ENCODE measurements at places on chromosomes 7 and 10.

DNA sequence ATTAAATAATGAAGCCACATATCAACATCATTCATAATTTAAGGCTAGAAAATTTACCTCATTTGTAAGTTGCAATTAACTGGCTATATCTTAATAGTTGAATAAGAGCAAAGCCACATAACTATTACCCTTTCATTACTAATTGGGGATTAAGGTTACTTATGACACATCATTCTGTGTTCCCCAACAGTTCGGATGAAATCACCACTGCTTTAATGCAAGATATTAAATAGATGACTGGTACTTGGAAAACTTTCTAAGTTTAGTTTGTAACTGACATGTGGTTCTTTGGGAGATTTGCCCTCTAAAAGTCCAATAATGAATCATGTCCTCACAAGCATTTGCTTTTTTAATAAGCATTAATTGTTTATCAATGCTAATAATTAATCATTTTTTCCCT, 109.1 kb downstream of the MTERF1 start:
- DNase-seq, result no peak

DNA sequence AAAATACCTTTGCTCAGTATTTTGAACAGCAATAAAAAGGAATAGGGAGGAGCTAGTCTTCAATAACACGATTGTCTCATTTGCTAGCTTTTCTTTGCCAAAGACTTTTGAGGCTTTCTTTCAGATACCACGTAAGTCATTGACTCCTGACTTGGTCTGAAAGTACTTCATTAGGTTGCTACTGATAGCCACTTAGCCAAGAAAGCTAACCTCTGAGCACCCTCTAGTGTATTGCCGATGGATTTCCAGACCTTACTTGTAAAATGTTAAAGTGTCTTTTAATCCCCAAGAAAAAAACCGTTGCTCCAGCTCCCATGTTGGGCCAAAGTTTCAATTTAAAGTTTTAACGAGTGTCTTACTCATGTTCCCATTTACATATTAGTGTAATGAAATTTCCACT, 63.4 kb upstream of the STRIP2 start:
- DNase-seq, result no peak

DNA sequence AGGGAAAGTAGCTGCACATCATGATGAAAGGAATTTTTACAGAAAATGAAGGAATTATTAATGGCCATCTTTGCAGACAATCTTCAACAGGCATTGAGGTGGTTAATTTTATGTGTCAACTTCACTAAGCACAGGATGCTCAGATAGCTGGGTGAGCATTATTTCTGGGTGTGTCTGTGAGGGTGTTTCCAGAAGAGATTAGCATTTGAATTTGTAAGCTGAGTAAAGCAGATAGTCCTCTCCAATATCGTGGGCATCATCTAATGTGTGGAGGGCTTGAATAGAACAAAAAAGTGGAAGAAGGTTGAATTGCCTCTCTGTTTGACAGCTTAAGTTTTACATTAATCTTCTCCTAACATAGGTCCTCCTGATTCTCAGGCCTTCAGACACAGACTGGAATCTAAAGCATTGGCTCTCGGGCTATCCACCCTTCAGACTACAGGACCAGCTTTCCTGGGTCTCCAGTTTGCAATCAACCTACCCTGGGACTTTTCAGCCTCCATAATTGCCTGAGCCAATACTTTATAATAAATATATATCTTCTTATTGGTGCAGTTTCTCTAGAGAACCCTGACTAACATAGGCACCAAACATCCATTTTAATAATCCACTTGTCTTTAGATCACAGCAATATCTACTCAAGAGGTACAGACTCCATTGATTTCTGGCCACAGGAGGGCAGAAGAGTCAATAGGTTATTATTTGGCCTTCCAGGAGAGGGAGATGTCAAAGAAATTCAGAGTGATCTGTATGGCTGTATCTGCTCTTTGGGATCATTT, 10.5 kb upstream of the CRPPA start:
- DNase-seq, result peak; percentile 20

DNA sequence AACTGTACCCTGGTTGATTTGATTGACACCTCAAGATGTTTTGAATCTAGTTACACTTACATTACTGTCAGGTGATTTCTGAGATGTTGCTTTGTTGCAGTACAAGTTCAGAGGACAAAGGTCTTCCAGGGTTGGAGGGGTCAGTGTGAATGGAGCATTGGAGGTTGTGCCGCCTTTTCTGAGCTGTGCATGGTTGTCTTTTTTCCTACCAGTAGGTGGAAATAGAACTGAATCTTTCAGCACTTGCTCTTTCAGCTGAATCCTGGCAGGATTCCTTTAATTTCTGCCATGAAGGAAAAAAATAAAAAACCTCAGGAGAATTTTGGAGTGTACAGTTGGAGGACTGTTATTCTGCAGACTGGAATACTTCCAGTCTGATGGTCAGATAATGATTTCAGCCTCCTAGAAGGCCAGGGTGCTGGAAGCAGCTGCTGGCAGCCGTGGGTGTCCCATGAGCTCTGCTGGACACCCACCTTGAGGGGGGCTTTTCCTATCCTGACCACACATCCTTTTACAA, 82.7 kb downstream of the PLCE1 start:
- DNase-seq, result no peak

- DNase-seq, result no peak
Observed at GRCh38 chr10:66698069-66698468, 227.8 kb upstream of the LRRTM3 start.

DNA sequence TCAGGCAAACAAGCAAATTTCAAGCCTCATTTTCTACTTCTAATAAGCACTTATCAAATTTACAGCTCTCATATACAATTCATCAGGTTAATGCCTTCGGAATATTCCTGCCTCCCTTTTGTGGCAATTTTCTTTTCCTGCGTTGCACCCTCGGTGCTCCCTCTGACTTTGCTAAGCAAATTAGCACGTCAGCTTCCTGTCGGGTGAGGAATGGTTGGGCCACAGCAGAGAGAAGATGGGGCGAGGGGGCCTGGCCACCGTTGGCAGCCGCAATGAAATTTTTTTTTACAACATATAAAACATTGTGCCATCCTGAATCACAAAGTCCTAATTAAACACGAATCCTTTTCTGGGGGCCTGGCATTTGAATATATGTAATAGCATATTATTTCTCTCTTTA, 28.1 kb downstream of the ELFN1 start:
- DNase-seq, result no peak

DNA sequence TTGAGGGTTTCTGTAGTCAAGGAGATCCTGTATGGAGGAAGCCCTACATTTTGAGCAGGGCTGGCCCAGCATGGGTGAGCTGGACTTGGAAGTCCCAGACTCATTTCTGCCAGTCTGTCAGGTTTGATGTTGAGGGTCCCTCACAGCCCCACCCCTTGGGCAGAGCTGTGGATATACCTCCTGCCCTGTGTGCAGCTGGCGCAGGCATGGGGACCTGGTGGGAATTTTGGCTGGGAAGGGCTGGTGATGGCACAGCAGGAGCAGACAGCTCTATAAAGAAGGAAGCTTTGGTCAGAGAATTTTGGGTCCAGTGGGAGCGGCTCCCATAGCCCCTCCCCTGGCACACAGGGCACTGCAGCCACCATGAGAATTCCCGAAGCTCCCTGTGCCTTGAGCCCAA, 482.6 kb downstream of the RPS24 start:
- no peak for DNase-seq

GRCh38 chr10:59517341-59517899, 155.1 kb upstream of the FAM13C start:
- no peak for DNase-seq

- DNase-seq, result peak; percentile 87
Observed at GRCh38 chr10:101012525-101013364, 13.1 kb downstream of the LZTS2 start.

GRCh38 chr10:70874061-70874460, 14.3 kb downstream of the PCBD1 start:
- no peak for DNase-seq

DNA sequence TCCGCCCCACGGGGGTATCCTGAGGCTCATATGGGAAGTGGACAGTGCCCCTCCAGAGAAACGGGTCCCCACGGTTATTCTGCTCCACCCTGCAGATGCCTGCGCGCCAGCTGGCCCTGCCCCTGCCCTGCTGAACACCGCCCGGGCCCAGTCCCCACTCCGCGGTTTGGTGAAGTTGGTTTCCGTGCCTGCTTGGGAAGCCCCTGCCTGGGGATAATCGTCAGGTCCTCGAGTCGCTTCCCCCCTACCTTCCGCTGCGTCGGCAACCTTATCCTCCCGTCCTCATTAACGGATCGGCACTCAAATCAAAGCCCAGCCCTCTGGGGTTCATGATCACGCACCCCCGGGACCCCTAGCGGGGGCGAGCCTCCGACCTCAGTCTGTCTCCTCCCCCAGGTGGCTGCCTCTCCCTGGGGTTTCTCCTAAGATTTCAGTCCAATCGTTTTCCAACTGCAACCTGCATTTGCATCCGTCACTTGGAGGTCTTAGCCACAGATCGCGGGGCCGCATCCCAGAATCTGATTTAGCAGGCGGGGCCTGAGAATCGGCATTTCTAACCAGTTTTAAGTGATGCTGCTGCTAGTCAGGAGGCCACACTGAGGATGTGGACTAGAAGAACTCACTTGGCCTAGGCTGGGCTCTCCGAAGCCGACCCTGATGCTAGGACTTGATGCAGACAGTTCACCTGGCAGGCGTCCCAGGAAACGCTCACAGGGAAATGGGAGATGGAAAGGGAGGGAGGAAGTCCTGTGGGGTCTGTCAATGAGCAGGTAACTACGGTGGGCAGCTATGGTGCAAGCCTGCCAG, 27.6 kb downstream of the WDR86 start:
- peak; percentile 41 for DNase-seq

GRCh38 chr10:75959209-75959608, 527.8 kb downstream of the LRMDA start:
- DNase-seq, result no peak

GRCh38 chr7:116271161-116271913, 61.0 kb downstream of the TES start:
- DNase-seq, result no peak

DNA sequence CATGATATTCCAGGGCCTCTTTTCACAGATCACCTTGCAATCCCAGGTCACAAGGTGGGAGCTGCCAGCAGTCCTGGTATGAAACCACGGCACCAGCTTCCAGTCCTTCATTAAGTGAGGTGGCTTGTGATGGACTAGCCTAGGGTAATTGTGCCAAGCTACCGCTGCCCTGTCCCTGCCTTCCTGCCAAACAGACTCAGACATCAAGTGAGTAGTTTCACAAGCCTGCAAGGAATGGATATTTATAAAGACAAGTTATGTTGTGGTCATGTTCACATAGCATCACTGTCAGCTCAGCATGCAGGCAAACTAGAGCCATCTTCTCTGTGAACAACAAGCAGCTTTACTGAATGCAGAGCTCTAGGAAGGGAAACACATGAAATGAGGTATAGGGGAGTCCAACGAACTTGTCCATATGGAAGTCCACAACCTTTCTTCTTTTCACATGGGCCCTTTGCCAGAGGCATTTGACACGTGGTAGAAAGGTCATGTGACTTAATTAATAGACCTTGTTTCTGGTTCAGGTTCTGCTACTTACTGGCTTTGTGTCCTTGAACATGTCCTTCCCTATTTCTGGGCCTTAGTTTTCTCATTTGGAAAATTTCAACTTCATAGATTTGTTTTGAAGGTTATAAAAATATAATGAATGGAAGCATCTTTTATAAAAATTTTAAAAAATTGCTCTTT, 1061.2 kb downstream of the KCNMA1 start:
- DNase-seq, result no peak

- no peak for DNase-seq
Observed at GRCh38 chr7:133044722-133045473, 37.0 kb downstream of the CHCHD3 start.

GRCh38 chr7:123260428-123260960, 60.7 kb upstream of the SLC13A1 start:
- DNase-seq, result no peak

DNA sequence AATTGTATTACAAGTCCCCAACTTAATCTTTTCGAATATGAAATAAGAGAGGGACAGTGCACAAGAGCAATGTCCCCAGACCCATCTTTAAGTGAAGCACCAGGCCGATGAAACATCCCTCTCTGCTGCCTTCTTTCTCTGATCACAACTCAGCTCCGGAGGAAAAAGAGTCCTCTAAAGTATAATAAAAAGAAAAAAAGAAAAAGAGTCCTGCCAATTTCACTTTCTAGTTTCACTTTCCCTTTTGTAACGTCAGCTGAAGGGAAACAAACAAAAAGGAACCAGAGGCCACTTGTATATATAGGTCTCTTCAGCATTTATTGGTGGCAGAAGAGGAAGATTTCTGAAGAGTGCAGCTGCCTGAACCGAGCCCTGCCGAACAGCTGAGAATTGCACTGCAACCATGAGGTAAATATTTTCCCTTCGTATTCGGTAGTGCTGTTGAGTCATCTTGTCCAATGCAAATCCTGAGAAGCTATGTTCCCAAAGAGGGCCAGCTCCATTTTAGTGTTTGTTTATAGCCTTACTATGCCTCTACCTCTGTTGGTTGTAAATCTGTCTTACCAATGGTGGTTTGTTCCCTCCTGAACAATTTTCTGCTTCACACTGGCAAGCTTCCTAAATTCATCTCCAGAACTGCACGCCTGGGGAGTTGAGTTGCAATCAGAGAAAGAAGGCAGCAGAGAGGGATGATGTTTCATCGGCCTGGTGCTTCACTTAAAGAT, at the start of gene IFIT2:
Gene IFIT2, plus strand, starts transcription at position 326 of the 725 bp plus-strand sequence. Its CDS starts 78 bp downstream, at position 404.
- no peak for DNase-seq
